ENCODE measurements at places on chromosomes 6 and 20.

GRCh38 chr6:29447670-29448069 is 8.6 kb downstream of the OR10C1 start:
- DNase-seq = no peak

DNA sequence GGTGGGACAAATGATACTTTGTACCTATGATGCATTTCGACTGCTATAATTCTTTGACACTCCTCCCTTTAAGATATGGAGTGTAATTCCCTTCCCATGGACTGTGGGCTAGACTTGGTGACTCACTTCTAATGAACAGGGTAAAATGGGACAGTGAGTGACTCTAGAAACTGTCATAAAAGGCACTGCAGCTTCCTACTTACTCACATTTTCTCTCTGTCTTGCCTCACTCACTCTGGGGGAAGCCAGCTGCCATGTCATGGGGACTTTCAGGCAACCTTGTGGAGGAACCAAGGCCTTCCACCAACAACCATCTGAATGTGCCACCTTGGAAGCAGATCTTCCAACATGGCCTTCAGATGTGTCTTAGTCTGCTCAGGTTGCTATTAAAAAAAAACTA is 12.9 kb upstream of the GFOD1 start:
- DNase-seq = no peak

DNA sequence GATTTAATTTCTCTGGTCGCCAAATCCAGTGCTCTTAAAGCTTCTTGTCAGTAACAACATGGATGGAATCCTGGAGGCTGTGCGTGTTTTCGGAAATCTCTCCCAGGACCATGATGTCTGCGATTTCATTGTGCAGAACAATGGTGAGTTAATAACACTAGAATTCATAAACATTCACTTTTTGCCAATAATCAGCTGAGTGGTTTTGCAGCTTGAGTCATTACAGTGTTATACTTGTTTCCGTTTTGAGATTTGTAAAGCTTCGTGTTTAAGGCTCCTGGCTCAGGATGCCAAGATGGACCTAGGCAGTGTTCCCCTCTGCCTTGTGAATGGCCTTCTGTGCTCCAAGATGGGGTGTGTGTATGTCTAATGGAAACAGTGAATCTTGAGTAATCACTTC is 113.8 kb downstream of the ARMC2 start:
- DNase-seq = no peak

DNA sequence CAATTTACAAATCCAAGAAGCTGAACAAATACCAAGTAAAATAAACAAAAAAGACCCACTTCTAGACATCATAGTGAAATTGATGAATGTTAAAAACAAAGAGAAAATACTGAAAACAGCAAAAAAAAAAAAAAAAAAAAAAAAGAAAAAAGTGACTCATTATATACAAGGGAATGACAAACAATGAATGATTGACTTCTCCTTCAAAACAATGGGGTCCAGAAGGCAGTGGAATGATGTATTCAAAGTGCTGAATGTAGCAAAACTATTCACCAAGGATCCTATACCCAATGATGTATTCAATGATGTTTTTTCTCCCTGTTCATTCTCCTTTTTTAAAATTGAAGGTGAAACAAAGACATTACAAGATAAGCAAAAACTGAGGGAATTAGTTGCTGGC is 650.0 kb downstream of the UTRN start:
- DNase-seq = no peak

DNA sequence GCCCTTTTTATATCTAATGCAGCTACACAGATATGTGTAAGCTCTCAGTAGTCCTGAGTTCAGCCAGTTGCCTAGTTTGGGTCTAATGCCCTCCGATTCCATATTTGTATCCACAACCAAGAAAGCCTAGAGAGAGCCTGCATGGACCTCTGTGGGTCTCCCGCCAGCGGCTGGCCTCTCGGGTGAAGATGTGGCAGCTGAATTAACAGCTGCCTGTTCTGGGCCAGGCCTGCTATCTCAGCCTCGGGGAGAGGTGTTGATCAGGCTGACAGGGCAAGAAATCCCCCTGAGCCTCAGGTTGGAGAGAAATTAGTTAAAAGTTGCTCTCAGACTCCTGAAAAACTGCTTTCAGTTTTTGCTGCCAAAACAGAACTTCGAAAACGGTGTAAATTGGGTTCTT is 19.8 kb downstream of the PTK7 start:
- DNase-seq = no peak

DNA sequence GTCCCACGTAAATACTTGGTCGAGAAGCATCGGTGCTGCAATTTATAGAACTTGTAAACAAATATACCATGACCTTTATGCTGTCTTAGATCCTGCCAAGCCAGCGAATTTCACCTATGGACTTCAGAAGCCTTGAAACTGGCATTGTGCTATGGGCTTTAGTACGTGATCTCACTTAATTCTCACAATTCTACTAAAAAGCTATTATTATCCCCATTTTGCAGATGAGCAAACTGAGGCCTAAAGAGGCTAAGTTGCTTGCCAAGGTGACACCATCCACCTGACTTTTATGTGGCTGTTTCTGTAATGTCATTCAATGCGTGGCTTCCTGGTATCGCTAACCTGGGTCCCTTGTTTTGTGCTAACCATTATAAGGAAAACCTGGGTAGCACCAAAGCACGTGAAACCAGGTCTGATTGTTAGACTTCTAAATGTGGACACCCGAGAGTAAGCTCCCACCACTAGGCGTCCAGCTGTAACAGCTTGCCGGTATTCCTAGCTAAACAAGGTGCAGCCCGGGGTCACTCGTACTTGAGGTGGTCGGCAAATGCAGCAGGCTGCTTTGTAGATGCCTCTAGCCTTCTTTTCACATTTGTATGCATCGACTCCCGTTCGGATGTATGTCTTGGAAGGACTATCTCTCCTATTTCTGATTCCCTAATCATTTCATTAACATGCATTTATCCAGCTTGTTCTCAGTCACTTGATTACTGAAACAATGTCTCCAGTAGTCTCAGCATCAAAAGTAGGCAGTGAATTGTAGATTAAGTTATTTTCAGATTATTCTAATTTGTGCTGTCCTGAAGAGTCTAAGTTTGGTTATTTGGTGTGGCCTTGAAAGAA is 1.1 kb downstream of the SYNJ2 start:
- DNase-seq = no peak

DNA sequence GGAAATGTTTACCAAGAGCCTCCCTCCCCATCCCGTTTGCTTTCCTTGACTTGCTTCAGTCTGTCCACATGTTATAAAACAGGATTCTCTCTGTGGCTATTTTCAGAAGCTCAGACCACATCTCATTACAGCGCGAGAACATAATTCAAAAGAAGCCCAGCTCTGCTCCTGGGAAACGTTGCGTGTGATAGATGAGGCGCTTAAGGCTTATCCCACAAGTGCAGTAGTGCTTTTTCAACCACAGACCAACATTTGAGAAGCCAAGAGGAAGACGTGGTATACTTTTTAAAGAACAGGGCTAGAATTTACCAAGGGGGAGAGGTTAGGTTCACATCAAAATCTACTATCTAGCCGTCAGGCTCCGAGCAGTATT is 239.5 kb downstream of the SLC24A3 start:
- DNase-seq = no peak

GRCh38 chr6:150659046-150659763 is 59.5 kb downstream of the PLEKHG1 start:
- no peak for DNase-seq

DNA sequence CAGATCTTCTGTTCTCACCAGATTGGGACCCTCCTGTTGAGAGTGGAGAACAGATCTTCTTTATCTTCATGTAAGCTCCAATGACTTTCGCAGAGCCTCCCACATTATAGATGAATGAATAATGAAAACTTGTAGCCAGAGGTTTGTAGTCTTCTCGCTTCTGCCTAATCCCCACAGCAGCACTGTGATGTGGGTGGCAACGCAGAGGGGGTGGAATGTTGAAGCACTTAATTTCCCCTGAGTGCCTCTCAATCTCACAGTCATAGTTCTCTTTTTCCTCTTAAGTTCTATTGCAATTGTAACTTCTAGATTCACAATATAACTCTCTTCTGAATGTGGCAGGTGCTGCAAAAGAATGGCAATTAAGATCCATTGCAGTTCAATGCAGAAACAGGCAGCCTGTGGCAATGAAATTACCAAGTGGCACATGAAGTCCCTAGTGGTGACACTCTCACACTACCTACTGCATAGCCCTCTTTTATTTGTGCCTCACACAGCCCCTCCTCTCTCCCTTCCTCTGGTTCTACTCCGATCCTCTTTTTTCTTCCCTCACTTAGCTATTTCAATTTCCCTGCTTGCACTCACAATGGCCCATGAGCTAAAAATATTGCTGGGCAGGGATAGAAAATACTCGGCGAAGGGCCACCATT is 281.9 kb downstream of the UBE3D start:
- no peak for DNase-seq

- no peak for DNase-seq
These were observed 208.4 kb downstream of the ZMYND8 start for GRCh38 chr20:47148059-47148458.

DNA sequence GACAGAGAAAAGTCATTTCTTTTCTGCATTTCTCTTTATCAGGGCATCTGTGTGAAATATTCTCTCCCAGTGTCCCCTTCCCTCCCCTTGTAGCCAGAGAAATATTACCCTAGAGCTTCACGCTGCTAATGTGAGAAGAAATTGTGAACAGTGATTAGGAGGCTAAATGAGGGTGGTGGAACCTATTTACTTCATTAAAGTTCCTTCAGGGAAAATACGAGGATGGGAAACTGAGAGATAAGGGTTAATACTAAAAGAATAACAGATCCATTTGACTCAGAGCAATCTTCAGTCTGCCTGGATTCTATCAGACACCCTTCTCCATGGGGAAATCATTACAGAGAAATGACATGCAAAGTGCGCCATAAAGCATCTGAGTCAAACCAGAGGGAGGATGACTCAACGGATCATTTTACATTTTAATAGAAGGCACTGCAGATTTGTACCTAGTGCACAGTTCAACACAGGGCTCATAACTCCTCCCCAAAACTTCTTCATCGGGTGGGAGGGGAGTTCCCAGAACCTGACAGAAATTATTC is 131.3 kb downstream of the GJA10 start:
- no peak for DNase-seq

GRCh38 chr20:40294747-40295146 is 394.3 kb downstream of the MAFB start:
- no peak for DNase-seq

- no peak for DNase-seq
These were observed 120.5 kb downstream of the TRIM27 start for GRCh38 chr6:28803337-28803709.
